HS-5 (cell line): ENCODE measurements at places on chromosomes 3 and 15.
A peak's percentile ranks its signal among the peaks of the same experiment; 100 is the strongest.

DNA sequence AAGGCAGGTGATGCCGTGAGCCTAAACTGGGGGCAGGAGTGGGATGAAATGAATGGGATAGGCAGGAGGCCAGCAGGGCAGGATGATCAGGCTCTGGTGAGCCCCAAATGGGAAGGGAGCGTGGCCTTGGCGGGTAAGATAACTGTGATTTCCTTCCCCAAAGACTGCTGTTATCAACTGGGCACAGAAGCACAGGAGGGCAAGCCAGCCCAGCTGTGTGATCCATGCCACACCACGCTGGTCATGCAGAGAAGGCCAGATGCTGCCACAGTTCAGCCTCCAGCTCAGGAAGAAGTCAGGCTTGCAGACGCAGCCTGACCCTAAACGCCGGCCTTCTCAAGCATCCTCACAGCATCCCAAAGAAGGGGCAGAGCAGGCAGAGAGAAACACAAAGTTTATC is 52.1 kb upstream of the GNB5 start:
- no peak for DNase-seq

GRCh38 chr15:81575436-81576123 is 201.6 kb upstream of the TMC3 start:
- no peak for DNase-seq

DNA sequence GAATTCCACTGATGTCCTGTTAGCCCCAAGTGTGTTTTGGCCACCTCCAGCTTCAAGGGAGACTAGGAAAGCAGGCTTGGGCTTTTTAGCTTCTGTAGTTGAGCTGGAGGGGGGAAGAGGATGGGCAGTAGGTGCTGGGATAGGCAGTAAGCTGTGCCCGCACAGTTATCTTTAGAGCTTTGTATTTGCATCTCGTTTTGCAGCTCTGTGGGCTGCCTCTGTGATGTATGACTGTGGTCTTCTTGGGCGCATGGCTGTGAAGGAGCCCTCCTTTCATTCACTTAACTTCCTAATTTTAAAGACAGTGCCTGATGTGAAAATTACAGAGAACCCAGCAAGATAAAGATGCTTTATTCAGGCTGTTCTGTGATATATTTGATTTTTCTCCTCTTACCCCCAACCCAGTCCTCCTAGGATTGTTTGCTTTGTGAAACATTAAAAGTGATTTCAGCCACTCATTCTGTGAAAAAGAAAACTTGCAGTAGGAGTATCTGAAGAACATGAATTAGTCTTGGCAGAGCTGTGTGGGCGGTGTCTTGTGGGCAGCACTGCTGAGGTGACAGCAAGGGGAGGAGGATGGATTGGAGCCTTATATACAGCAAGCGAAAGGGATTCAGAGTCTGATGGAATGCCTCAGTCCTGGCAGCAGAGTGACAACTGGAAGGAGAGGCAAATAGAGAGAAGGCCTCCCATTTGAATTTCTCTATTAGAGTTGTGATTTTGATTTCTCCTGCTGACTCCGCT is 74.3 kb downstream of the LARS2 start:
- no peak for DNase-seq

GRCh38 chr15:69400850-69401249 is 13.3 kb upstream of the KIF23 start:
- no peak for DNase-seq

DNA sequence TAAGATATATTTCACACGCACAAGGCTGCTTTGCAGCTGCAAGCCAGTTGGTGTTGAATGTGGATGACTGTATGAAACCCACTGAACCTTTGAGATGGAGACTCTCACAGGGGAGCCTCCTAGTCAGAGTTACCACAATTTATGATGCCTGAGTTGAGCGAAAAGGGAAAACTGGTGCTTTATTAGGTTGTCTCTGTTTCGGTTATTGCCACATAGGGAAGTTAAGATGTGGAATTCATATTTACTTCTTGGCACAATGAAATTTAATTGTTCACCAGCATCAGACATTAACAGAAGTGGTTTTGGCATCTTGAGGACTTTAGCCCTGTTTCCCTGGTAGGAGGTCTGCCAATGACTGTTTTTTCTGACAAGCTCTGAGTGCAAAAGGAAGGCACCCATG is 358.2 kb downstream of the SQOR start:
- no peak for DNase-seq

DNA sequence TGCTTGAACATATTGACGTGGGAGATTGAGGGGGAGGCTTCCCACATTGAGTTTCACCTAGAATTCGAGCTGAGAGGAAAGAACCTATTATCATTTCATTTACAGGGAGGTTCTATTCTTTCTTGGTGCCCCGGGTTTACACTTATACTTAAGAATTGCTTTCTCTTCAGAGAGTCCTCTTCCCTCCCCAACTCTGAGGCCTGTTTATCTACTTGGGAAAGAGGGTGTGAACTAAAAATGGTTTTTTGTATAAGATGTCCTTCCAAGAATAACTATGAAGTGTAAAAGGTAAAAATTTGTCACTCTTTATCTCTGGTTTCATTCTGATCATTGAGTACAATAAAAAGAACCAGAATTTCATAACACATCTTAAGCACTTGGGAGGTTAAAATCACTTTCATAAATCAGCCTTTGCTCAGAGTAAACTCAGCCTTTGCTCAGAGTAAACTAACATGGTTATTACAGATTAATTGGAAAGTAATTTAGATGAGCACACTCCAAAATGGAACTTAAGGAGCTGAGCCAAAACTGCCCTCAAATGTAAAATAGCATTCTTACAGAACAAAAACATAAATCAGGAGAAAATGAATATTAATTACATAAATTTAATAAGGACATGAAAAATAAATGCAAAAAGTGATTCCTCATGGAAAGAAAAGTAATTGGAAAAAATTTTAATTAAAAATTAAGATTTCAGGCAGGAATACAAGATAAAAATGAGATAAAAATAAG is 75.2 kb downstream of the GADL1 start:
- no peak for DNase-seq

DNA sequence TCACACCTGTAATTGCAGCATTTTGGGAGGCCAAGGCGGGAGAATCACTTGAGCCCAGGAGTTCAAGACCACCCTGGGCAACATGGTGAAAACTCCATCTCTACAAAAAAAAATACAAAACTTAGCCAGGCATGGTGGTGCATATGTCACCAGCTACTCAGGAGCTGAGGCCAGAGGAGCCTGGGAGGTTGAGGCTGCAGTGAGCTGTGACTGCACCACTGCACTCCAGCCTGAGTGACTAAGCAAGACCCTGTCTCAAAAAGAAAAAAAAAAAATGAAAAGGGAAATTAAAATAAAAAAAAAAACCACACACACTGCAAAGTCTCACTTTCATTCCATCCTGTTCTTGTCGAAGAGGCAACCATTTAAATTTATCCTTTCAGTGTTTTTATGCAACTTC is 100.8 kb upstream of the PIAS1 start:
- DNase-seq = no peak

GRCh38 chr3:18837137-18837755 is 311.1 kb upstream of the KCNH8 start:
- DNase-seq = no peak

- DNase-seq = no peak
These were observed 3.0 kb downstream of the ISLR start for GRCh38 chr15:74176262-74177214.

GRCh38 chr3:134008630-134009156 is 21.0 kb downstream of the SLCO2A1 start:
- DNase-seq = peak; percentile 95

DNA sequence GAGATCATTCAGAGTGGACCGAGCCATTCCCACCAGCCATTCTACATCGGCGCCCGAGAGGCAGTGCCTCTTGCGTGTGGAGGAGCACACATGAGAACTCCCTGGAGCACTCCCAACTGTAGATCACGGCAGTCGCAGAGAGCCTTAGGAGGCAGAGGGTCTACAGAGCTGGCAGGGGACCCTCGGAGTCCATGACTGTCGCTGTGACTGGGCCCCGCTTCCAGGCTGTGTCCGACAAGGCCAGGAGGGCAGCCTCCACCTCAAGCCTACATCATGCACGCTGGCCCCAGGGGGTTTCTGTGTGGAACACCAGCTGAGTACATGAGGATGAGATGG is 159.0 kb downstream of the CHSY1 start:
- DNase-seq = no peak

GRCh38 chr15:101012326-101013200 is 93.4 kb downstream of the LRRK1 start:
- DNase-seq = no peak

DNA sequence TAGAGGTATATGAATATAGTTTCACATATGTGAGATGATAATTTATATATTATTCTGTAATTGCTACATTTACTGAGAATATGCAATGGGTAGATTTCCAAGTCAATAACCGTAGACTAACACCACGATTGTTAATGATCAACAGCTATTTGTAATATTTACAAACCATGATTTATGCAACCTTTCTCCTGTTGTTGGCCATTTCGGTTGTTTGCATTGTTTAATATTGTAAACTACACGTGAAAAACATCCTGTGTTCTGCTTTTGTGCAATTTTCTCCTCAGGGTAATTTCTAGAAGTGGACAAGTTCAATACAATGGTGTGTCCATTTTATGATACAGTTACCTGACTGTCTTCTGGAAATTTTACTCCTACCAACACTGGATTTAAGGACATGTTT is 29.3 kb upstream of the RAB11A start:
- DNase-seq = no peak

GRCh38 chr3:73207946-73208440 is 146.5 kb downstream of the EBLN2 start:
- DNase-seq = no peak

- no peak for DNase-seq
These were observed 75.6 kb upstream of the ANKRD28 start for GRCh38 chr3:15873415-15873814.

DNA sequence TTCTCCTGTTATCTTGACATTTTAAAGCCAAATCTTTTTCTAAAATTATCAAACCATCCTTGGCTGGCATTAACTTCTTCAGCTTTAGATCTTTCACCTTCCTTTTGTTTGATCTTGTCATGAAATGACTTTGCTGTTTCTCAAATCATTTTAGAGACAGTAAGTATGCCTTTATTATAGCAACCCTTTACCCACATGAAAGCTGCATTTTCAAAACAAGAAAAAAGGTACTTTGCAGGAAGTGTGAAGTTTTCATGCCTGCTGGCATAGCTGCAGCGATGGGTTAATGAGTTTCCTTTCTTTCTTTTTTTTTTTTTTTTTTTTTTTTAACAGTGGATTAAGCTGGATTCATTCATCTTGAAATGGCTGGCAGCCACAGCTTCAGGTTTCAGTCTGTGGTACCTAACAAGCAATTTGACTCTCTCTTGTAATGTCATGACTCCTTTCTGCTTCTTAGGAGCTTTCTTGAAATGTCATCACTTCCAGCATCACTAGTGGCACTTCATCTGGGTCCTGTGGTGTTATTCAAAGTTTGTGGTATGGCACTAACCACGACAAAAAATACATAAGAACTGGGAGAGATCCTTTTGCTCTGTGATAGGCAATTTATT is 18.8 kb downstream of the SLC25A26 start:
- no peak for DNase-seq

- DNase-seq = peak; percentile 26
These were observed 59.7 kb upstream of the SLCO3A1 start for GRCh38 chr15:91793771-91794170.

DNA sequence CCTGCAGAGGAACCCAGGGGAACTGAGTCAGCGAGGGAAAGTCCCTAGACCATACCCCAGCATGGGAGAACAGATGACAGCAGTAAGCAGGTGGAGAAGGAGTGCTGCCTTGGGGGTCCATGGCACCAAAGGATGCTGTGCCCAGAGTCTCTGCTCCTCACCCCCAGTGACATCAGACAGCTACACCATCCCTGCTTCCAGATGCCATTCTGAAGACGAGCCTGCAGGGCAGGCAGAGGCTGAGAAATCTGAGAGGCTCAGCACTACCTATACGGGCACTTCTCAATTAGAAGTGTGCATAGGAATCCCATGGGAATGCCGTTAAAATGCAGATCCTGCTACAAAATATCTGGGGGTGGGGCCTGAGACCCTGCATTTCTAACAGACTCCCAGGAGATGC is 211.3 kb upstream of the NSMCE3 start:
- no peak for DNase-seq

DNA sequence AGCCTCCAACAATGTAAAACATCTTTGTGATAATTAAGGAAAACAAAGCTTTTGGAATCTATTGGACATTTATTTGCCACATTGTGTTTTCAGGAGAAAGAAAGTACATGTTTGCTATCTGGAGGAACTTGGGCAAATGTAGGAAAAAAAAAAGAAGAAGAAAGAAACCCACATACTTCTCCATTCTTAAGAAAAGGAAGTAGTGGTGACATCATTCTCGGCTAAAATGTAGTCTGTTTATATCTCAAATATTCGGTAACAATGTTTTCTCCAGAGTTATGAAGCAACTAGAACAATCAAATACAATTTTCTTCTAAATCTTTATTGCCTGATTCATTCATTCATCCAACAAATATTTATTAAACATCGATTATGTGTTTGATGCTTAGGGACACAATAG is 2.3 kb upstream of the TGFBR2 start:
- DNase-seq = no peak

GRCh38 chr3:143727391-143727790 is 120.9 kb downstream of the SLC9A9 start:
- DNase-seq = no peak

GRCh38 chr3:31106912-31107311 is 212.5 kb upstream of the GADL1 start:
- no peak for DNase-seq

DNA sequence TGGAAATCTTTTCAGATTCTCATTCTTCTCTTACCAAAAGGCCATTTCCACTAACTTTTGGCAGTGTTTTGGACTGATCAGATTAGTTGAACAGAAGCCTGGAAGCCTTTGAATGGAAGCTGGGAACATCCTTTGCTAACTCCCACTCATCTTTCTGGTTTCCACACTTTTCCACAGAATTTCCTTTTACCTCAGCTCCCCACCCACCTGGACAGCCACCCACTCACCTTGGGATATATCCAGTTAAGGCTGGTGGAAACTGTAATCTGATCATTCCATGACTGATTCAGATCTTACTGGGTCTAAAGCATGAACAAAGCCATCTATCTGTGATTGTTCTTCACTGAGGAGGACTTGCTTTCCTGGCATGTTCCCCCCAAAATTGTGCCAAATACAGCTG is 119.5 kb downstream of the CCNL1 start:
- DNase-seq = no peak

GRCh38 chr3:156187146-156187769 is 66.9 kb downstream of the KCNAB1 start:
- peak; percentile 52 for DNase-seq

DNA sequence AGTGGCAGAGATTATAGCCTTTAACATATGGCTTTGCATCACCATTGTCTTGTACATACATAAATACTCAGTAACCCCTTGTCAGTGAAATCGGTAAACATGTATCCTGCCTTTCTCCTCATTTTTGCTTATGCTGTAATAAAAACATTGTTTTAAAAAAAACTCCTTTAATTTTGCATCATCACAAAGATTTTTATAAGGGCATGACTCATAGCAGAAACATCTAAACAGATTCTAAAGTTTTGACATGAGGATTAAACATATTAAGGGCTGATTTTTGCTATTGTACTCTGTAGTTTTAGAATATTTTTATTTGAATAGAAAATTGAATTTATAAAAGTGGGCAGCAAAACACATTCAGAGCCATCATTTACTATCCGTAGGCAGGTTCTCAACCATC is 275.9 kb downstream of the ZIC4 start:
- DNase-seq = peak; percentile 37
